Activated T-helper 2 cell treated with anti-CD3 and anti-CD28 coated beads, Interferon-gamma antibody, Interleukin-2, Interleukin-4, amounts not matched to agents 10 μg/mL and 5 μg/mL and 100 μg/mL, durations not matched to agents 14 hours and 24 hours and 36 hours (primary cell): ENCODE measurements at places on chromosomes 11 and 22.

DNA sequence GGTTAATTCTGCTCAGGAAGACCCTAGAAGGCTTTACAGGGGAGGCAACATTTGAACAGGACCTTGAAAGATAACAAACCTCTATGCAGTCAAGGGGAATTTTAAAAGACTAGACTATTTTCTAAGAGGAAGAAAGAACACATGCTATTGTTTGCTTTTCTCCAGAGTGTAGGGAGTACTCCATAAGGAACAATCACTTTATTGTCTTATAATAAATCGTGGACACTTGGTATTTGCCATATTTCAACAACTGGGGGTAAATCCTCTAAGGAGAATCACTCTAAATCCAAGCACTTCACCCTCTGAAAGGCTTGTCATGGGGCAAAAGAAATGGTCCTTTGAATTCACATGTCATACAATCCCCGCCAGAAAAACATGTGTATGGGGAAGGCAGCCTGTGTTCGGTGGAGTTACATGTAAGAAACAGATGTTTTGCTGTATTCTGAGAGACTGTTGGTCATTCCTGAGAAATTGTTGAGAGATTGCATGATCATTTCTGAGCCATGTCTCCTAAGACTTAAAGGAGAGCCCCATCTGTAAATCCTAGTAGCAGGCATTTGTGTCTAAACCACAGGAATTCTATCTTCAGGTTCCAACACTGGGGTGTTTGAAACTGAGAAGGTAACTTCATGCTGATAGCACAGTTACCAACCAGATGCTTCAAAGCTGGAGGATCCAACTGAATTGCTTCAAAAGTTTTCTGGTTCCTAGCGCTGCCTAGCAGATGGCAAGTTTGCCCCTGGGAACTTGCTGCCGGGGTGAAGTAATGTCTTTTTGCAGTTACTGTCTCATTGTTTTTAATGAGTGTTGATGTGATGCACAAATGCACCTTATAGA, 66.8 kb downstream of the FZD4 start:
- no peak overlapping the region for H3K27ac ChIP-seq
- H3K27me3 ChIP-seq: peaks cover 4% of the 10 kb centered on the region
- no peaks in the 10 kb centered on the region for H3K4me1 ChIP-seq

DNA sequence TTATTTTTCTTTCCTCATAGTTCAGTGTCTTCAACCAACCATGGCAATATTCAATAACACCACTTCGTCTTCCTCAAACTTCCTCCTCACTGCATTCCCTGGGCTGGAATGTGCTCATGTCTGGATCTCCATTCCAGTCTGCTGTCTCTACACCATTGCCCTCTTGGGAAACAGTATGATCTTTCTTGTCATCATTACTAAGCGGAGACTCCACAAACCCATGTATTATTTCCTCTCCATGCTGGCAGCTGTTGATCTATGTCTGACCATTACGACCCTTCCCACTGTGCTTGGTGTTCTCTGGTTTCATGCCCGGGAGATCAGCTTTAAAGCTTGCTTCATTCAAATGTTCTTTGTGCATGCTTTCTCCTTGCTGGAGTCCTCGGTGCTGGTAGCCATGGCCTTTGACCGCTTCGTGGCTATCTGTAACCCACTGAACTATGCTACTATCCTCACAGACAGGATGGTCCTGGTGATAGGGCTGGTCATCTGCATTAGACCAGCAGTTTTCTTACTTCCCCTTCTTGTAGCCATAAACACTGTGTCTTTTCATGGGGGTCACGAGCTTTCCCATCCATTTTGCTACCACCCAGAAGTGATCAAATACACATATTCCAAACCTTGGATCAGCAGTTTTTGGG, at the start of gene OR51T1:
Gene OR51T1, plus strand, starts transcription at position 41 of the 641 bp plus-strand sequence. Its CDS starts 0 bp downstream, at position 41.
- H3K27me3 ChIP-seq: no peaks in the 10 kb centered on the region
- no peak within 1 kb of the TSS for H3K27ac ChIP-seq
- H3K36me3 ChIP-seq: no peaks in the 10 kb centered on the region
- H3K4me1 ChIP-seq: no peaks in the 10 kb centered on the region
- DNase-seq: no peak

DNA sequence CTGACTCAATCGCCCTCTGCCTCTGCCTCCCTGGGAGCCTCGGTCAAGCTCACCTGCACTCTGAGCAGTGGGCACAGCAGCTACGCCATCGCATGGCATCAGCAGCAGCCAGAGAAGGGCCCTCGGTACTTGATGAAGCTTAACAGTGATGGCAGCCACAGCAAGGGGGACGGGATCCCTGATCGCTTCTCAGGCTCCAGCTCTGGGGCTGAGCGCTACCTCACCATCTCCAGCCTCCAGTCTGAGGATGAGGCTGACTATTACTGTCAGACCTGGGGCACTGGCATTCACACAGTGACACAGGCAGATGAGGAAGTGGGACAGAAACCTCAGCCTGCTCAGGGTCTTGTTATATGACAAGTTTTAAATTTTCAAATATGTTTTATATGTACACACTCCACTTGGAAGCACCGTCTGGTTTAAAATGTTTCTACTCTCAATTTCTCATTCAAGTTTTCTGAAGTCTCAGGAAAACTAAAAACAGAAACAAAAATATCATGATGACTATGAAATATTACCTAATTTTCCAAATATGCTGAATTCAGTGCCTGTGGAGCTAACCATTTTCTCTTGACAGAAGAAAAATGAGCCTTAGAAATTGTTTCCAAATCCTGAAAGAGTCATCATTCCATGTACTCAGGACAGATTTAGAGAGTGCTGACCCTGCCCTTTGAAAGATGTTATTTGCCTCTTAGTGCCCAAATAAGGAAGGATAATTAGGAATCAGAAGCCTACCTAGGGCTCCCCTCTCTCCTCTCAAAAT, 48.8 kb upstream of the TOP3B start:
- H3K27ac ChIP-seq: no peak overlapping the region
- peaks cover 10% of the 10 kb centered on the region for H3K27me3 ChIP-seq
- H3K4me1 ChIP-seq: no peaks in the 10 kb centered on the region
- no peak for DNase-seq
- no peaks in the 10 kb centered on the region for H3K36me3 ChIP-seq

- no peaks in the 10 kb centered on the region for H3K27me3 ChIP-seq
- peaks cover 4% of the 10 kb centered on the region for H3K4me1 ChIP-seq
- no peaks in the 10 kb centered on the region for H3K36me3 ChIP-seq
- H3K4me3 ChIP-seq: no peak overlapping the region
These were observed 202.8 kb upstream of the BDNF start for GRCh38 chr11:27902981-27903624.

DNA sequence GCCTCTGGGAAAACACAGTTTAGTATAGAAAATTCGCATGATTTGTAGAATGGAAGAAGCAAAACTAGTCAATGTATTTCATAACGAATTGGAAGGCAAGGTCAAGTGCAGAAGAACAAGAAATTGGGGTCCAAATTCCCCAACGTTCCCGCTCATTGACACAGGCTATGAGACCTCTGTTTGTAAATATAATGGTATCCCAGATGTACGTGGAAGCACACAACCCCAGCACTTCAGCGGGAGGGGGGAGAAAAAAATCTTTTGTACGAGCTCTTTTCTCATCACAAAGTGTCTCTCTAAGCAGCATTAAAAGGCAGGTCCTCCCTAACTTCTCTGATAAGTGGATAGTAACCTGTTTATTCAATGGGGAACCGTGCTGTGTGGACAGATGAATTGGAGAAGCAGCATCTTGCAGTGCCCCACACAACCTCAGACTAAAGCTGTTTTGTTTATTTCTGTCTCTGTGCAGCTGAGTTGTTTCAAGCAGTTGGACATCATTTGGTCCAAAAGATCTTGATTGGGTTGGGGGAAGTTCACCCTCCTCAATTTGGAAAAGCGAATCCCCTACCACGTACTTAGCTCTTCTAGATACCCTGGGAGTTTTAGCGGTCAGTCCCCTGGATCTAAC, 1.1 kb upstream of the GAB2 start:
- H3K4me3 ChIP-seq: peak overlapping the region; percentile 77
- H3K4me1 ChIP-seq: peaks cover 60% of the 10 kb centered on the region
- peak overlapping the region; percentile 76 for H3K27ac ChIP-seq

DNA sequence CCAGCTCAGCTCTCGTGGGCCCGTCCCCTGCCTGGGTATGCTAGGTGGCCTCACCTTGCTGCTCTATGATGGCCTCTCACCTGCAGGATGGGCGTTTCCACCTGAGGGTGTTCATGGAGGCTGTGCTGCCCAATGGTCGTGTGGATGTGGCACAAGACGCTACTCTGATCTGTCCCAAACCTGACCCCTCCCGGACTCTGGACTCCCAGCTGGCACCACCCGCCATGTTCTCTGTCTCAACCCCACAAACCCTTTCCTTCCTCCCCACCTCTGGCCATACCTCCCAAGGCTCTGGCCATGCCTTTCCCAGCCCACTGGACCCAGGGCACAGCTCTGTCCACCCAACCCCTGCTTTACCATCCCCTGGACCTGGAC, 2.1 kb downstream of the ZP1 start:
- no peak overlapping the region for H3K4me3 ChIP-seq
- peaks cover 5% of the 10 kb centered on the region for H3K36me3 ChIP-seq
- H3K27me3 ChIP-seq: no peaks in the 10 kb centered on the region

DNA sequence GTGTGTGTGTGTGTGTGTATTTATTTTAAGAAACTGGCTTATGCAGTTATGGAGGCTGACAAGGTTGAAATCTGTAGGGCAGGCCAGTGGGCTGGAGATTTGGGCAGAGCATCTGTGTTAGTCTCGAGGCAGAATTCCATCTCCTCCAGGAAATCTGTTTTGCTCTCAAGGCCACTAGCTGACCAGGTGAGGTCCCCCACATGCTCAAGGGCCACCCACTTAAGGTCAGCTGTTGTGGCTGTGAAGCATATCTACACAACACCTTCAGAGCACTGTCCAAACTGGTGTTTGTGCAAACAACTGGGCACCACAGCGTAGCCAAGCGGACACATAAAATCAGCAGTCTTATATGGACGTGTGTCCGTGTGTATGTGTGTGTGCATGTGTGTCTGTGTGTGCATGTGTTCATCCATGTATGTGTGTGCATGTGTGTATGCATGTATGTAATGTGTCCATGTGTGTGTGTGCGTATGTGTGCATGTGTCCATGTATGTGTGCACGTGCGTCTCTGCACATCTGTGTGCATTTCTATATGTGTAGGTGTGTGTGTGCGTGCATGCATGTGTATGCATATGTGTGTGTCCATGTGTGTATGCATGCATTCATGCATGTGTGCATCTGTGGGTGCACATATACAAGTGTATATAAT, 400.9 kb downstream of the BRD1 start:
- H3K27ac ChIP-seq: no peak overlapping the region
- no peaks in the 10 kb centered on the region for H3K4me1 ChIP-seq
- H3K27me3 ChIP-seq: peaks cover 1% of the 10 kb centered on the region
- H3K36me3 ChIP-seq: no peaks in the 10 kb centered on the region

GRCh38 chr11:81644239-81644840, 1089.3 kb downstream of the FAM181B start:
- no peak overlapping the region for H3K27ac ChIP-seq
- no peak for DNase-seq
- no peaks in the 10 kb centered on the region for H3K36me3 ChIP-seq

GRCh38 chr11:125393331-125393730, 102.7 kb downstream of the FEZ1 start:
- peaks cover 10% of the 10 kb centered on the region for H3K27me3 ChIP-seq
- no peaks in the 10 kb centered on the region for H3K4me1 ChIP-seq
- H3K4me3 ChIP-seq: no peak overlapping the region
- no peak overlapping the region for H3K27ac ChIP-seq

DNA sequence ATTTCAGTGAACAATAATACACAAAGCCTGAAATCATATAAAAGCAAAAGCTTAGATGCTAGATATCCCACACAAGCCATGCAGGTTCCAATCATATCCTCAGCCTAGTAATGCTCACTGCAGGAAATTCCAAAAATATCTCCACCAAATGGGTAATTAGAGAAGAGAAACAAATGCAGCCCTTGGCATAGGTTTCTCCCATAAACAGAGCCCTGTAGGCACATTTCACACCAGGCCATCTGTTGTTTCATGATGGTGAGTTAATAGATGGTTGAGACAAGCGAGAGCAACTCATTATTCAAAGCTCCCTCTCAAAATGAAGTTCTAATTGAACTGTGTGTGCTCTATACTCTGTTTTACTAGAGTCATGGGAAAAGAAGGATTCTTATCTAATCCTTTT, 154.6 kb upstream of the TRPC6 start:
- no peak overlapping the region for H3K4me3 ChIP-seq
- no peaks in the 10 kb centered on the region for H3K4me1 ChIP-seq
- H3K36me3 ChIP-seq: no peaks in the 10 kb centered on the region
- no peak overlapping the region for H3K27ac ChIP-seq
- no peak for DNase-seq
- H3K27me3 ChIP-seq: no peaks in the 10 kb centered on the region

- H3K36me3 ChIP-seq: no peaks in the 10 kb centered on the region
- H3K27me3 ChIP-seq: no peaks in the 10 kb centered on the region
- no peaks in the 10 kb centered on the region for H3K4me1 ChIP-seq
- no peak overlapping the region for H3K4me3 ChIP-seq
These were observed 160.2 kb upstream of the BLID start for GRCh38 chr11:122276221-122276620.

DNA sequence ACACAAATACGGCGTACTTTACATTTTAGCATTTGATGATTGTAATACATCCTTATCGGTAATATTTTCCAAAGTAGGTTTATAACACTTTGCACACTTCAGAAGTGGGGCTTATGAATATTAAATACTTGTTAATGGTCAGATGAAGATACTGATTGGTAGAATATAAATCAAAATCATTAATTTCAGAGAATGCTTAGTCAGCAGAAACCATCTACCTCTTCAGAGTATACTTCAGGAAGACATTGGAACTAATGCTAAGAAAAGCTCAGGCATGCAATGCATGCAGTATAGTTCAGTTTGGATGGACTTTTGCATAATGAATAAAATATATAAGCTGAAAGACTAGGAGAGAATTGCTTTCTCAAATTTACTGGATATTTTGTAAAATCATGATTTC, 19.7 kb upstream of the TECTA start:
- no peaks in the 10 kb centered on the region for H3K36me3 ChIP-seq
- H3K4me1 ChIP-seq: peaks cover 3% of the 10 kb centered on the region
- no peak for DNase-seq
- H3K4me3 ChIP-seq: no peak overlapping the region

DNA sequence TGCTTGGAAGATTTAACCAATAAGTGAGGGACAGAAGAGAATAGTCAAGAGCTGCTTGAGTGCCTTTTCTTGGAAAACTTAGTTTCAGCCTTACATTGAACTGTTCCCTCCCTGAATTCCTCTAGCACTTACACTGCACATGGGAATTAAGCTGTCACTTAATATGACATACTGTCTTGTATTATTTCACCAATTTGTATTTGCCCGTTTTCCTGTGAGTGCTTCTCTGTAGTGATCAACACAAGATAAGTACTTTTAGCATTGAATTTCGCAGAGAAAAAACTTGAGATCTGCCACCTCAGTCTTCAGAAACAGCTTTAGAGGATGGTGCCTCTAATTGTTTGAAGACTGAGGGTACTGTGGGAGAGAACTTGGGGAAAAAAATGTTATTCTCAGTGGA, 3.7 kb downstream of the SPCS2 start:
- H3K27me3 ChIP-seq: no peaks in the 10 kb centered on the region
- no peak overlapping the region for H3K27ac ChIP-seq
- no peak overlapping the region for H3K4me3 ChIP-seq
- H3K4me1 ChIP-seq: peaks cover 50% of the 10 kb centered on the region
- no peak for DNase-seq
- H3K36me3 ChIP-seq: peaks cover 58% of the 10 kb centered on the region

DNA sequence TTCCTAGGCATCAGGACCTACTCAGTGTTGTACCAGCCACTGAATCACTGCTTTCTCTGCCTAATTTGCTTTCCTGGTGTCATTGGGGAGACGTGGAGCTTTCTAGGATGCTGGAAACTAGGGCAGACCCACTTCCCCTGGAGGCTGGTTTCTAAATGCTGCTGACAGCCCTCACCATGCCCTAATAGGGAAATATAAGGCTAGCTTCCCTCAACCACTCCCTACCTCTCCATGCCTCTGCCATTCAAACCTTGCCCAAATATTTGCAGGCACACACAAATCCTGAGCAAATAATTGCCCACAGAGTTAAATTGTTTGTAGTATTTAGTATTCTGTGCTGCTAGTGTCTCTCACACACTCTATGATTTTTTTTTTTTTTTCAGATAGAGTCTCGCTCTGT, 310.2 kb downstream of the DDX10 start:
- no peaks in the 10 kb centered on the region for H3K27me3 ChIP-seq
- H3K27ac ChIP-seq: no peak overlapping the region
- no peak overlapping the region for H3K4me3 ChIP-seq
- H3K4me1 ChIP-seq: no peaks in the 10 kb centered on the region
